ENCODE measurements at places on chromosomes 6 and 20.

DNA sequence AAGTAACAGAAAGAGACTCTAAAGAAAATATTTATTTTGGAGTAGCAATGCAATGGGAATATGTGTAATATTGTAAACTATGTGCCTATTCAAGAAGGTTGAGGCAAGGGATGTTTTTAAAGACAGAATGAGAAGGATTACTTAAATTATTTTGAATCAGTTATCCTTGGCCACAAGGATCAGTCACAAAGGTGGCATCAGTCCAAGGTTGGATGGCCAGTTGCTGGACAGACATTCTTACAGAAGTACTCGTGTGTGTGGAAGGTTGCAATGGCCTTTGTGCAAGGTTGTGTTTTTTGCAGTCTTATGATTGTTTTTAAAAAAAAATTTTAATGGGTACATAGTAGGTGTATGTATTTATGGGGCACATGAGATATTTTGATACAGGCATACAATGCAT is 2.0 kb downstream of the QRSL1 start:
- H3K27me3 ChIP-seq = no peaks in the 10 kb centered on the region
- H3K27ac ChIP-seq = no peak overlapping the region
- DNase-seq = no peak

GRCh38 chr6:31128093-31128676 is 7.9 kb upstream of the CDSN start:
- DNase-seq = no peak
- no peaks in the 10 kb centered on the region for H3K36me3 ChIP-seq
- no peaks in the 10 kb centered on the region for H3K27me3 ChIP-seq

- H3K36me3 ChIP-seq = no peaks in the 10 kb centered on the region
- H3K27ac ChIP-seq = no peak overlapping the region
- DNase-seq = no peak
- H3K4me1 ChIP-seq = no peaks in the 10 kb centered on the region
Measured at GRCh38 chr6:36809941-36810803, 29.1 kb downstream of the CPNE5 start.

DNA sequence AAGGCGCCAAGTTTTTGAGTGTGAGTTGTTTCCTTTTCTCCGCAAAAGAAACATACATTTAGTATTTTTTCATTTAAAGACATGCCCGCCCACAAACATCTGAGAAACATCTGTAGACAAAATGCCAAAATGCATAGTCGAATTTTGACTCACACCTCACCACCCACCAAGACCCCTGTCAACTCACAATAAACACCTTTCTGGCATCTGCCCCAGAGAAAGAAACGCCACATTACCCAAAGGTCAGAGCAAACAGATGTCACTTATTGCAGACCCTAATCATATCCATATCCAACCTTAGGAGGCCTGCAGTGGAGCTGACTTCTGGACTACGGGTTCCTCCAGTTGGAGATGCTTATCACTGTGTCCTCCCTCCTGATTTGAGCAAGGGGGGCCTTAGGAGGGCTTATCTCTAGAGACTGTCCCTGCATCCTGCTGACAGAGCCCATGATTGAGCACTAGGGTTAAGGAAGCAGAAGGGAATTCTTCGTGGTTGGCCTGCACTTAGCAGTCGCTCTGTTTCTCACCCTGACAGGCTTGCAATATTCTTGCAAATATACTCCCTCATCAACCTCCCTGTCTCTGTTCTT is 90.5 kb upstream of the TBX18 start:
- H3K36me3 ChIP-seq = no peaks in the 10 kb centered on the region
- no peak overlapping the region for H3K27ac ChIP-seq
- H3K27me3 ChIP-seq = no peaks in the 10 kb centered on the region
- DNase-seq = no peak
- H3K4me3 ChIP-seq = no peak overlapping the region

DNA sequence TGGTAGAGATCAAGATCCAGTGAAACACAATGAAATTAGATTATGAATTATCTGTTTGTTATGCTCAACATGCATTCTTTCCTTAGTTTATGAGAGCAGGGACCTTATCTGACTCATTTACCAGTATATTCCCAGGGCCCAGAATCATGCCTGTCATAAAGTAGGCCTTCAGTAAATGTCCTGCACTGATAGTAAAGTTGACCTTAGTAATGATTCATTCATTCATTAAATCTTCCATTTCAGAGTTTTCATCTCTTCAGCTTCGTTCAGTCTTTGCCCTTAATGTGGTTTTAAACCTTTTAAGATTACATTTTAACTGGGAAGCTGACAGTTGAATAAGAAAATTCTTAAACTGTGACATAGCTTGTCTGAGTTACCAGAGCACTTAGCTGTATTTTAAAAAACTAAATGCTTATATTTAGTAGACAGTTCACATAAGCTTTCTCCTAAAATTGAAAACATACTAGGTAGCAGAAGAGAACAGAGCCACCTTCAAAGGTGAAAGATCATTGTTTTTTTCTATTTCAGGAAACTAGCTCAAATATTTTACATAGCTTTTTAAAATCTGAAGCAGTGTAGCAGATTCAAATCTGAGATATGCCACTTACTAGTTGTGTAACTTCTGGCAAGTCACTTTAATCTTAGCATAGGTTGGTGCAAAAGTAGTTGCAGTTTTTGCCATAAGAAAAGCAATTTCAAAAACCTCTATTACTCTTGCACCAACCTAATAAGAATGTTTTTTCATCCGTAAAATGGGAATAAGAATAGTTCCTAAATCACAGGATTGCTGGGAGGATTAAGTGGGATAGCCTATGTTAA is 41.4 kb downstream of the MCM8 start:
- no peaks in the 10 kb centered on the region for H3K4me1 ChIP-seq
- no peak for DNase-seq
- peaks cover 4% of the 10 kb centered on the region for H3K36me3 ChIP-seq
- no peak overlapping the region for H3K4me3 ChIP-seq

DNA sequence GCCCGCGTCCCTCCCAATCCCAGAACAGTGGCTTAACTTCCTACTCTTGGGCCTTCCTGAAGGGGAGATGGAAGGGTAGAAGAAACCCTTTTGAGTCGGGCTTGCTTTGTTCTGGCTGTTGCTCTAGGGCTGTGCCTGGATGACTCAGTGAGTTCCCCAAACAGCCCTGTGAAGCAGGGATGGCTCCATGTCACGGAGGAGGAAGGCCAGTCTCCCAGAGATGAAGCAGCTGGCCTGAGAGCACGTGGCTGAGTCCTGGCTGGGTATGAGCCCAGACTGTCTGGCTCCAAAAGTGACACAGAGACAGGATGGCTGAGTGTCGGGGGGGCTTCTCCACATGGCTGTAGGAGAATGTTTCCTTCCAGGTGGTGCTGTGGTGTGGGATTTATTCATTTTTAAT is 4.6 kb downstream of the SYTL3 start:
- H3K36me3 ChIP-seq = no peaks in the 10 kb centered on the region
- H3K4me3 ChIP-seq = no peak overlapping the region
- H3K27me3 ChIP-seq = no peaks in the 10 kb centered on the region
- no peak for DNase-seq
- no peaks in the 10 kb centered on the region for H3K4me1 ChIP-seq

DNA sequence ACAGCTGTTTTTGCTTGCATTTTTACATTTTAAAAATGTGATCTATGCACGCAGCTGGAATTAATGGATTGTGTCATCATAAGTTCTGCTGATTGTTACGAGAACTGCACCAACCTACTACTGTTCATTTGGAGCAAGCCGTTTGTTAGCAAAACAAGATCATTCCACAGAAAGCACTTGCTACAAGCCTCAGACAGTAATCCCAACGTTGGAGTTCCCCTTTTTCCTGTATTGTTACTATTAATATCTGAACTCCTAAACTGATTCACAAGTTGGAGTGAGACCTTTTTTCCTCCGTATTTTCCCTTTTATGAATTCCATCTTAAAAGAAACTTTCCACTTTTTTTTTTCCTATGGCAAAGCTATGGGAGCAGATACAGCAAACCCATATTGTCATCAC is 3.5 kb downstream of the TENT5A start:
- H3K27ac ChIP-seq = no peak overlapping the region
- H3K36me3 ChIP-seq = no peaks in the 10 kb centered on the region
- no peaks in the 10 kb centered on the region for H3K27me3 ChIP-seq
- DNase-seq = no peak

DNA sequence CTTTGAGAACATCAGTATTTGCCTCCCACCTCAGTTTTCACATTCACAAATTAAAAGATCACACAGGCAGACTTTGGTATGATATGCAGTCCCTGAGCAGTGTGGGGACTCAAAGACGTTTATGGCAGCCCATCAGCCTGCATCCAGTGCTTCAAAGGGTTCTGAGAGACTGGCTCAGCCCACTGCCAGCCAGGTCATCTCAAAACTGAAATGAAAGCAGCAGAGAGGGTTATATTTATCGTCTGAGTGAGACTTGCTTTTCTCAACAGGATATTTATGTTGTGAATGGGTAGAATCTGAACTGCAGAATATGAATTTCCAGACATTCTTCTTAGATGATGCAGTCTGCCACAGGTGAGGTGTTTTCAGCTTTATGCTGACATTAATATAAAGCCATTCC is 159.8 kb downstream of the NRN1 start:
- no peak overlapping the region for H3K4me3 ChIP-seq
- H3K27me3 ChIP-seq = no peaks in the 10 kb centered on the region
- H3K4me1 ChIP-seq = no peaks in the 10 kb centered on the region
- DNase-seq = no peak
- H3K27ac ChIP-seq = no peak overlapping the region

- no peaks in the 10 kb centered on the region for H3K27me3 ChIP-seq
- peaks cover 8% of the 10 kb centered on the region for H3K36me3 ChIP-seq
- DNase-seq = no peak
- no peaks in the 10 kb centered on the region for H3K4me1 ChIP-seq
- no peak overlapping the region for H3K4me3 ChIP-seq
- no peak overlapping the region for H3K27ac ChIP-seq
Measured at GRCh38 chr20:62344782-62345181, 22.3 kb downstream of the LAMA5 start.

DNA sequence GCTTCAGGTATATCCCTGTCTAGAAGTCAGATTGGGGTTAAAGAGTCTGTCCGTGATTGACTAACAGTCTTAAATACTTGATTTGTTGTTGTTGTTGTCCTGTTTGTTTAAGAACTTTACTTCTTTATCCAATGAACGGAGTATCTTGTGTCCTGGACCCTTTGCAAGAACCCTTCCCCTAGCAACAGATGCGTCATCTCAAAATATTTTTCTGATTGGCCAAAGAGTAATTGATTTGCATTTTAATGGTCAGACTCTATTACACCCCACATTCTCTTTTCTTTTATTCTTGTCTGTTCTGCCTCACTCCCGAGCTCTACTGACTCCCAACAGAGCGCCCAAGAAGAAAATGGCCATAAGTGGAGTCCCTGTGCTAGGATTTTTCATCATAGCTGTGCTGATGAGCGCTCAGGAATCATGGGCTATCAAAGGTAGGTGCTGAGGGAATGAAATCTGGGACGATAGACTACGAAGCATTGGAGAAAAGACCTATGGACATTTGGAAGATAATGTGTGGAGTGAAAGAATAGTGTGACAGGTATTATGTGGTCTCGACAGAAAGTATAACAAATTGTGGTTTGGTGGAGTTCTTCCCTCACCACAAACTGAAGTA is at the start of gene HLA-DRA:
Gene HLA-DRA (plus strand): TSS at position 286 of the 613 bp plus-strand sequence. CDS start 64 bp downstream, at position 350.
- H3K4me3 ChIP-seq = no peak within 1 kb of the TSS
- no peak for DNase-seq
- no peaks in the 10 kb centered on the region for H3K27me3 ChIP-seq
- no peaks in the 10 kb centered on the region for H3K36me3 ChIP-seq

DNA sequence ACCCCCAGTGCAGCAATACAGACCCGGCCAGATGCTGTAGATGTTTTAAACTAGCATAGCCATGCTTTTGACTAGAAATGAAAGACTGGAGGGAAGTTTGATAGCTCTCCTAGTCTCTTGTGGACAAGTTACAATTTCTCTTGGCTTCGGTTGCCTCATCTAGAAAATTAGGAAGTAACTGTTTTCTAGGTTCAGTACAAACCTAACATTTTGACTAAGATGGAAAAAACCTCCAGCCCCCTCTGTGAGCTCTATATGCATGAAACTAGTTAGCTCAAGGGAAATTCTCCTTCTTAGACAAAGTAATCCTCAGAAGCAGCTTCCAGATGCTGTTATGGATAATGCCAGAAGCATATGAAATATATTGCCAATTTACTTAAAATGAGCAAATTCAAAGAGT is 86.6 kb downstream of the RNF144B start:
- no peaks in the 10 kb centered on the region for H3K36me3 ChIP-seq
- H3K4me1 ChIP-seq = no peaks in the 10 kb centered on the region
- H3K27ac ChIP-seq = no peak overlapping the region
- H3K4me3 ChIP-seq = no peak overlapping the region

GRCh38 chr6:137729866-137730629 is 137.0 kb upstream of the TNFAIP3 start:
- H3K4me1 ChIP-seq = no peaks in the 10 kb centered on the region
- no peak overlapping the region for H3K4me3 ChIP-seq
- no peak for DNase-seq
- no peak overlapping the region for H3K27ac ChIP-seq
- H3K27me3 ChIP-seq = no peaks in the 10 kb centered on the region

- no peak overlapping the region for H3K4me3 ChIP-seq
- H3K27ac ChIP-seq = no peak overlapping the region
- no peak for DNase-seq
- no peaks in the 10 kb centered on the region for H3K4me1 ChIP-seq
Measured at GRCh38 chr20:60024801-60025200, 66.6 kb downstream of the CDH26 start.

DNA sequence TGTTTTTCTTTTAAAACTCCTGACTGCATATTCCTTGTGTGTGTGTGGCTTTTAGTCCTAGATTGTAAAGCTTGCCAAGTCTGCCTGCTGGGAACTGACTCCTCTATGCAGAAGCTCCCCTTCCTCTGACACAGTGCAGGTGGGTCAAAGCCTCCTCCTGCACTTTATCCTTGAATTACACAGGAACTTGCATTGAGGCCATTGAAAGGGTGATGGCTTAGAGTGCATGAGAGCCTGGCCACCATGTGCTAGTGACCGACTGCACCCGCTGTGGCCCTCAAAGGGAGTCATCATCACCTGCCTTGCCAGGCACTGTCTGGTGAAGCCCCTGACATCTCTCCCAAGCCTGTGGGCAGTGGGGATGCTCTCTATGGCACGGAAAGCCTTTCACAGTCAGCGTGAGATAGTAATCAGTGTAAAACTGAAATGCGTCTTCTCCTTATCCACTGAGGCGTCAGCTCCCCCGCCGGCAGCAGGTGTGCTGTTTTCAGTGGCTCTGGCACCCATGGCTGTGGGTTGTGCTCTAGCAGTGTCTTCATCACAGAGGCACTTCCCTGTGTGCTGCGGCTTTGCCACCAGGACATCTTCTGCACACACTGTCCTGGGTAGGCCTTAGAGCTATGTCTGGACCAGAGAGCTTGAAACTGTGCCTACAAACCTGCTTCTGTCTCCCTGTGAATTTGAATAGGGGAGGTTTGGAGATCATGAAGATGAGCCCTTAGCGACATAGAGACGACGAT is 87.9 kb downstream of the THBS2 start:
- H3K4me3 ChIP-seq = no peak overlapping the region
- no peaks in the 10 kb centered on the region for H3K27me3 ChIP-seq
- no peaks in the 10 kb centered on the region for H3K4me1 ChIP-seq
- no peaks in the 10 kb centered on the region for H3K36me3 ChIP-seq
- DNase-seq = no peak
